Right renal cortex interstitium (tissue), 3 donors: ENCODE measurements at places on chromosomes 16 and 17.

- peak; percentile 7 for DNase-seq
These were observed 71.5 kb upstream of the DNAJA2 start for GRCh38 chr16:47045023-47045422.

DNA sequence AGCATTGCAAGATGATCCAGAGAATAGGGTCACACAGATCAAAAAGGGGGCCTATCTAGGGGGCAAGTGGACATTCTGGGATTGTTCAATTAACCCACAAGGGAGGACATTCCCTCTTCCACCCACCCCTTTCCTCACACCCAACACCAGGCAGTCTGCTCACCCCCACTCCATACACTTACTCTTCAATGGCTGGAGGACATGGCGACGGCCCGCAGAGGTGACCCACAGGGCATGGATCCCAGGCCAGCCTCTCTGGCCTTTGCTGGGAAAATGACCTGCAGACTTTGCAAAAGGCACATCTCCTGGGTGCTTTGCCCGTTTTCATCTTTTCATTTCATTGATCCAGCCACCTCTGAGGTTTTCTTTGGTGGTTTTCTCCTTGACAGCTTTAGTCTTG lies 1.7 kb upstream of the CACNG5 start:
- no peak for DNase-seq

GRCh38 chr17:77769215-77769614 lies 189.3 kb upstream of the TNRC6C start:
- DNase-seq = no peak

GRCh38 chr17:18992454-18993130 lies 12.0 kb downstream of the FAM83G start:
- no peak for DNase-seq

DNA sequence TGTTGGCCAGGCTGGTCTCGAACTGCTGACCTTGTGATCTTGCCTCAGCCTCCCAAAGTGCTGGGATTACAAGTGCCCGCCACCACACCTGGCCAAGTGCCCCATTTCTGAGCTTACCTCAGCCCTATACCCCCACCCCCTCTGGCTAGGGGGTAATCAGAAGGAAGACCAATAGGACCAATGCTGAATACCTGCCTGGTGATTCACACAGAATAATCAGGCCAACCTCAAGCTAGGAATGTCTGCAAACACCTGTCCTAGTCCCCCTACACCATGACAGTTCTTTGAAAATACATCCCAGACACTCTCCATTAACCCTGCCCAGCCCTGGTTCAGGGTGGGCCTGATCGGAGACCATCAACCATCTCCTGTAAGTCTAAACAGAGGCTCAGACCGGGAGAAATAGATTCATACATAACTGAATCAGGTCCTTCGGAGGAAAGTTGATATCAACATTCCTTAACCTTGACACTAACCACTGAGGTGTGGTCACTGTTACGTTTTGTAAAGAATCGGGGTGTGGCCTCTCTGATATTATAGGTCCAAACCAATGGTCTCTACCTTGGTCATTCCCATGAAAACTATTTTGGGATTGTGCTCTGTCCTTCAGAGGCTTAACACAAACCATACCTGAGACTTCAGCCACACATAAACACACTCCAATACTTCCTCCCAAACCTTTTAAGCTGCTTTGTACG lies 130.8 kb downstream of the GAS7 start:
- no peak for DNase-seq
